HL-60 (cell line): ENCODE measurements at places on chromosomes 1 and 21.

DNA sequence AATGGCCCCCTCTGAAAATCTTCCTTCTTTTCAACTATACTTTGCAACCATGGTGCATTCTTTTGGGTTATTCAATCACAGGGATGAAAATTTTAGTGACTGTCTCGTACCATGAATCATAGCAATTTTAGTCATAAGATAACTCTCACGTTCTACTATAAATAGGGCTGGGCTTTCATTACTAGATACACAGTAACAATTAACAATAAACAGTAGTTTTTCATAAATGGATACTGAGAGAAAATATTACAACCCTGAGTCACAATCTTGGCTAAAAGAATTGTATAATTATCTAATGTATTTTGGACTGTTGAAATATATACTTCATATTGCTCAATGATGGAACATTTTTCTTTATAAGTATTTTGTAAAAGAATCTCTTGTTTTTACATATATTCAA, 96.1 kb downstream of the TEX35 start:
- DNase-seq: no peak

DNA sequence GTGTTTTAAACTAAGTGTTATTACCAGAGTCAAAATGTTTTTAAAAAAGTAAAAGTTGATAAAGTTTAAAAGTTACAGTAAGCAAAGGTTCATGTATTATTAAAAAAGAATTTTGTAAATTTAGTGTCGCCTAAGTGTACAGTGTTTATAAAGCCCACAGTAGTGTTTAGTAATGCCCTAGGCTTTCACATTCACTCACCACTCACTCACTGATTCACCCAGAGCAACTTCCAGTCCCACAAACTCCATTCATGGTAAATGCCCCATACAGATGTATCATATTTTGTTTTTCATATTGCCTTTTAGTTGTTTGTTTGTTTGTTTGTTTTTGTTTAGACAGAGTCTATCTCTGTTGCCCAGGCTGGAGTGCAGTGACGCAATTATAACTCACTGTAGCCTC, 353.8 kb upstream of the PTBP2 start:
- DNase-seq: no peak

GRCh38 chr1:154557939-154558719, at the start of gene UBE2Q1:
Gene UBE2Q1, minus strand, starts transcription at chr1:154558662. Its CDS starts 109 bp downstream, at chr1:154558553.
- peak; percentile 67 for DNase-seq

DNA sequence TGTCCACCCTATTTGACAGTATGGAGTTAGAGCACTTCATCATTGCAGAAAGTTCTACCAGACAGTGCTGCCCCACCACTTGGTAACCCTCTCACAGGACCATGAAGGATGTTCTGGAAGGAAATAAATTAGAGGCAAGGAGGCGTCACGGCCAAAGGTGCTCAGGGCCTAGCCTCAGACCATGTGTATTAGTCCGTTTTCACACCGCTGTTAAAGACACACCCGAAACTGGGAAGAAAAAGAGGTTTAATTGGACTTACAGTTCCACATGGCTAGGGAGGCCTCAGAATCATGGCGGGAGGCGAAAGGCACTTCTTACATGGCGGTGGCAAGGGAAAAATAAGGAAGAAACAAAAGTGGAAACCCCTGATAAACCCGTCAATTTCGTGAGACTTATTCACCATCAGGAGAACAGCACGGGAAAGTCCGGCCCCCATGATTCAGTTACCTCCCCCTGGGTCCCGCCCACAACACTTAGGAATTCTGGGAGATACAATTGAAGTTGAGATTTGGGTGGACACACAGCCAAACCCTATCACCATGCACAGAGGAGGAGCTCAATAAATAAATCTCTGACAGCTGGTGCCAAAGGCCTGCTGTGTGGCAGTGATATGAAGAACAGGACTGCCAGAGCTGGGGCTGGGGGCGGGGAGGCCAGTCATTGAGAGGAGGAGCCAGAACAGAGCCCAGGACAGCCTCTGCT, 75.8 kb downstream of the FHAD1 start:
- DNase-seq: no peak

DNA sequence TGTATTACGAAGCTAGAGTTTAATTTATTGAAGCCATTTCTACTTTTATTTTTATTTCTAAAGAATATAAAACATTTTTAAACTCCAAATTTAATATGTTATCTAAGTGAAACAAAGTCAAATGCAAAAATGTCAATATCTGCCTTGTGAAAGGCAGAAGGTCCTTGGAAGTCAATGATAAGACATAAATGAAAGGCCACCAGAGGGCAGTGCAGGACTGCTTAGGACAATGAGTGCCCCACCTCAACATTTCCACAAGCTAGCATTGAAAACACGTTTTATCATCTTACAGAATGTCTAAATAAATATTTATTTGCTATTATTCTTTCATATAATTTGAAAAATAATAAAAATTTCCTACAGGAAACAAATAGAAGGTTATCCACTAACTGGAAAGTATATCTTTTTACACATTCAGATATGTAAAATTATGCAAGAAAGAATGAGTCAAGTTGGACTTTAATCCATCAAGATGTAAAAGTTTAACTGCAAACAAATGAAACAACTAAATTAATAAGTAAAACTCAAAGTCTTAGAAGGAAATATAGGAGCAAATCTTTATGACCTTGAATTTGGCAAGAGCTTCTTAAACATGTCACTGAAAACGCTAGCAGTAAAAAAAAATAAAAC, 140.1 kb upstream of the FMN2 start:
- peak; percentile 60 for DNase-seq

GRCh38 chr1:30063621-30064280, 659.6 kb downstream of the MATN1 start:
- DNase-seq: no peak

- no peak for DNase-seq
These were observed 51.5 kb downstream of the PSMG1 start for GRCh38 chr21:39131791-39132190.

GRCh38 chr1:53342735-53343470, 15.0 kb upstream of the LRP8 start:
- DNase-seq: no peak

- no peak for DNase-seq
These were observed 48.2 kb downstream of the SYT6 start for GRCh38 chr1:114105421-114105979.

GRCh38 chr1:224565186-224565585, 50.9 kb upstream of the CNIH3 start:
- peak; percentile 64 for DNase-seq

GRCh38 chr1:58848818-58849411, 65.1 kb upstream of the JUN start:
- DNase-seq: no peak

DNA sequence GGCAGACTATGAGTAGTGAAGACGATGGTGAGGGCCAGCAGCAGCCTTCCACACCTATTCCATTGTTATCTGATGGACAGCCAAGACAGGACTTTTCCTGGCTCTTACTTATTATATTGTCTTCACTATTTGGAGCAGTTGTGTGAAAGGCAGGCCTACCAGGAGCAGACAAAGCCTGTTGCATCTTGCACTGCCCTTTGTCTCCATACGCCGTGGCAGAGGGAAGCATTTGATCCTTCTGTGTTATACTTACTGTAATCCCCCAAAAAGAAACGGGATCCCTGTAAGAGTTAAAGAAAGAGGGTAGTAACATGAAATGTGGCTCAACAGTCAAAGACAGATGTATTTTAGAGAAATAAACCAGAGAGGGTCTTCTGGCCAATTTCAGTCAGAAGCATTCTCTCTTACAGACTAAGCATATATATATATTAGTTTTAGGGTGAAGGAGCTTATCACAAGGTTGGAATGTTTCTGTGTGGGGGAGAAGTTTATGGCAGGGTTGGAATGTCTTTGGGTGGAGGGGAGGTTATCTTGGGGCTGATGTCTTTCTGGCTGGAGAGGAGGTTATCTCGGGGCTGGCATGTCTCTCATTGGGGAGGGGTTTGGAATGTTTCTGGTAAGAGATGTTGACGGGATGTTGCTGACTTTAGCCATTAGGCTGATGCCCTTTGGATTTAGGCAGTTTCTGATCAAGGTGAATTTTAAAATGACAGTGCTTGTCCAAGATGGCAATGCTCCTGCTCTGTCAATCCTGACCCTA, 23.4 kb upstream of the HSD3B1 start:
- no peak for DNase-seq

DNA sequence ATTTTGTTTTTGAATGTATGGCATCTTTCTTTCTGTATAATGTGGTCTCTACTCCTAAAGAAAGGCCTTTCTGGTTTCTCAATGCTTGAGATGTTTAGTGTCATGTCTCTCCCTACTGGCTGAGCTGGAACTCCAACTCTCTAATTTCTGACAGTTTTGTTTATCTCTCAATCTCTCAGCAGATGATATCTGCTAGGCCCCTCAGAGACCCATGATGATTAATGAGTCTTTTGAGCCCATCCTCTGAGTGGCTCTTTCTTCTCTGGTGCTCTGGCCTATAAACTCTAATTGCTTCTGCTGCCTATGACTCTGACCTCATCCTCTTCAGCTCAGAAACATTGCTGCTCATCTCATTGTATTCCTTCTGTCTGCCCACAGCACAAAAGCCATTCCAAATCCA, 46.6 kb downstream of the CRB1 start:
- no peak for DNase-seq

GRCh38 chr1:30143517-30143916, 579.9 kb downstream of the MATN1 start:
- DNase-seq: no peak

- no peak for DNase-seq
These were observed 10.9 kb upstream of the SAMD11 start for GRCh38 chr1:912740-913301.

- no peak for DNase-seq
These were observed 140.7 kb downstream of the CYYR1 start for GRCh38 chr21:26432410-26432809.

GRCh38 chr1:94351481-94351880, 66.7 kb upstream of the ABCD3 start:
- no peak for DNase-seq

- no peak for DNase-seq
These were observed 40.2 kb upstream of the ZNF124 start for GRCh38 chr1:247212012-247212411.

- no peak for DNase-seq
These were observed 29.2 kb downstream of the DNASE2B start for GRCh38 chr1:84427250-84428188.

DNA sequence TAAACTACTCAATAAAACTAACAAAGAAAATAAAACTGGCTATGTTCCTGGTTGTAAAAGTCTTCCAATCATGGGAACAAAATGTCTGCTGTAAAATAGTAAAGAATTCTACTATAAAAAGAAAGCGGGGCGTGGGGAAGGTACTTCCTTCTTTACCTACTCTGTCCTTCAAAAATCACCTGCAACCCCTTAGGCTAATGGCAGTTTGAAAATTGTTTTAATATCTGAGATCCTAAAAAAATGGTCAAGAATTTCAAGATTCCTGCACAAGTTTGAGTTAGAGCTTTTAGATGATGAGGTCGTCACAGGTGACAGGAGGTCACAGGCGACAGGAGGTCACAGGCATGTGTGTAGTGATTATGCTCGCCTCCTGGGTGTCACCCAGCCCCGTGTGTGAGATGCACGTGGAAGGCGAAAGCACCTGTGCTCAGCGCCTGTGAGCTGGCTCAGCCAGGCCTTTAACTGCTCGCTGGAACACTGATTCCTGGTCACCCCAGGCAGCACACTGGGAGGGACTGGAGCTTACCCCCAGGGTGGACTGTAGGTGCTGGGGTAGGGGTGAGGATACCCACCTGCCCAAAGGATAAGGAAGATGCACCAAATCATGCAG, 18.6 kb upstream of the TMPRSS2 start:
- DNase-seq: no peak

GRCh38 chr1:116556289-116557006, 14.4 kb downstream of the CD58 start:
- DNase-seq: no peak

GRCh38 chr1:118928739-118929554, 59.2 kb downstream of the TBX15 start:
- no peak for DNase-seq

GRCh38 chr1:205285381-205286101, 36.0 kb downstream of the NUAK2 start:
- DNase-seq: peak; percentile 37

DNA sequence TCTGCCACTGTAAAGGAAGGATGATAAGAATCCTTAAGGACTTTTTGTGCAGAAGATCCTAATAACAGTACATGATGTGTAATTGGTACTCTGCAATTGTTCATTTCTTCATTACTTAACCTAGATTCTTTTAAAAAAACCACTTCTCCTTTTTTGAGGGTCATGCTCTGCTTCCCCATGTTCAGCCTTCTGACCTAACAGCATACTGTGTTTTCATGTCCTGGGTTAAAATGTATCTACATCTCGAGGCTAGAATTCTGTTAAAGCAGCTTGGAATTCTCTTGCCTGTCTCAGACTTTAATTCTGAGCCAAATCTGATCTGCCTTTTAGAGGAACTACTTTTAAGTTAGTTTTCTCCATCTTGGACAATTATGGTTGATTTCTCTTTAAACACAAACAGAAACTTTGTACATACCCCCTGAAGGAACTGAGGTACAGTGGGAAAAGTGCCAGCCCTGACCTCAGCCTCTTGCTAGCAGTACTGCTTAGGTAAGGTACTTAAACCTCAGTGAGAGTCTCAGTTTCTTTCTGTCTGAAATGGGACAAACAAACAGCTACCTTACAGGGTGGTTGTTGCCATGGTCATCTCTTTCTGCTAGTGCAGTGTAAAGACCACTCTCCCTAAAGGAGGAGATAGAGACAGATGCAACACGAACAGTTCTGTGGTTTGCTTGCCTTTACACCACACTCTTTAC, 103.2 kb upstream of the DYNLT5 start:
- DNase-seq: no peak

DNA sequence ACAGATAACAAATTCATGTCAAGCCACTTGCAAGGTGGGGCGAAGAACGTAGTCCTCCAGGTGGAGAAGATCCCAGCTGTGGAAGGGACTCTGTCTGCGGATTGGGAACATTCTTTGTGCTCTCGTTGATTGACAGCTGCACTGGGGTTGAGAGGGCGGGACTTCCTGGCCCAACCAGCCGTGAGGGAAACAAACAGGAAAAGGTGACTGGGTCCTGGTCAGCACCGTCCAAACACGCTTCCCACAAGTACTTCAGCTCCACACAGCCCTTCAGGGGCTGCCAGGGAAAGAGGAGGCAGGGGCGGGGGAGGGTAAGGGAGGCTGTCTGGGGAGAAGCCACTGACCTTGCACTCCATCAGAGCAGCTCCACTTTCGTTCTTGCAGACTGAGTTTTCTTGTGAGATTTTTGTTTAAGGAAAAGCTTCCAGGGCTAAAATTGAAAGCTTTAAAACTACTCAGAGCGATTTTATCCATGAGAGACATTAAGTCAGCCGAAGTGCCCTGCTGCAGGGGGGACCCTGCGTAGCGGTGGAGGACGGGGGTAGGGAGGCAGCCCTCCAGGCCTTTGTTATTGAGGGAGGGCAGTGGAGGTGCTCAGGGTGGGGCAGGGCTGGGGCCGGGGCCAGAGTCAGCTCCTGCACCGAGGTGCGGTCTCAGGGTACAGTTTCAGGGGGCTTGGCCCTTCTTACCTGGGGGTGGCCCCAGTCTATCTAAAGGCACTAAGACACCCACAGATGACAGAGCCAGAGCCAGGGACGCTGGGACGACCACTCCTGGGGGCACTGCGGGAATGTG, 21.6 kb upstream of the STUM start:
- no peak for DNase-seq
